Eye (tissue), 1 donor: ENCODE measurements at places on chromosomes 16 and 17.

DNA sequence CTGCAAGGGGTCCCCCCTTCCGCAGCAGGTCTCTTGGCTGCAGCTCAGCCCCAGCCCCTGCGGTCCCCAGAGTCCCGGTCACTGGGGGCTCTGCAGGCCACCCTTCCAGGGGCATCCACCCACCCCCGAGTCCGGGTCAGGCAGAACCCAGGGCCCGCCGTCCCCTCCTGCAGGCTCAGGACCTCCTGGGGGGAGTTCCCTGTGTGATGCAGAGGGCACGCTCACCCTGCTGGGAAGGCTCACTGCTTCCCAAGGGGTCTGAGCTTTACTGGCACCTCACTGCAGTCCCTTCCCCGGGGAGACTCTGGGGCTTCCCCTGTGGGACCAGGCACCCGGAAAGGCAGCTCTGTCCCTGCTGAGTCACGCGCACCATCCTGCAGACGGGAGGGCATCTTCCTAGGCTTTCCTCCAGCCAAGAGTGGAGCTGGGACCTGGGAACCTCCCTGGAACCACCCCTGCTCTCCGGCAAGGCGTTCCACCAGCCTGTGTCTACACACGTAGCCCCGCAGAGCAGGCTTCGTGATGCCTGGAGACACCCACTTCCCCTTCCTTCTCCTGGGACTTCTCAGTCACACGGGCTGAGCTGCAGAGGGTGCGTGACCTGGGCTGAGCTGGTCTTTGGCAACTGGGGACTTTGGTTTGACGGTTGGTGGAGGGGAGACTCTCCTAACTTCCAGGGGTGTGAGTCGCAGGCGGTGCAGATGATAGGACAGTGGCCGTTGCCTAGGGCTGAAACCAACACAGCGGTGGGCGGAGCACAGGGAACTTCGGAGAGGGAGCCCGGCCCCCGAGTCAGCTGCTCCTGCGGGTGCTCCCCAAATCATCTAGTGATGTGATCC, 23.4 kb downstream of the SLC25A10 start:
- DNase-seq, result no peak

DNA sequence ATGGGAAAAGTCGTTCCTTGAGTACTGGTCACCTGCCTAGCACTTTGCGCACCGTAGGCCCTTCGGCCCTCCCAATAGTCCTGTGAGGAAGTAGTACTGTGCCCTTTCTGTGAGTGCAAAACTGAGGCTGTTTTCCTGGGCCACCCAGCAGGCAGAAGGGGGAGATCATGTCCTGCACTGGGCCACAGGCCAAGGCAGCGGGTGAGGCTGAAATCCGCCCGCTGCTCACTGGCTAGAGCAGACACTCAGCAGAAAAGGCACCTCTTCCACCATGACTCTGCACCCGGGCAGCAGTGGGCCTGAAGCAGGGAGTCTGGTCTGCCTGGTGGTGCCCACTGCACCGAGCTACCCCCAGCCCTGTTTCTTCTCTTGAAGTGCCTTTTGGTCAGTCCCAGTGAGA, 20.2 kb downstream of the METTL22 start:
- DNase-seq, result no peak

GRCh38 chr17:3574231-3574630, 16.6 kb upstream of the TRPV3 start:
- no peak for DNase-seq

- peak; percentile 88 for DNase-seq
These were observed 1.1 kb upstream of the STUB1 start for GRCh38 chr16:678858-679813.

GRCh38 chr16:8239443-8239842, 350.9 kb downstream of the TMEM114 start:
- no peak for DNase-seq

- DNase-seq, result no peak
These were observed 6.9 kb upstream of the LITAF start for GRCh38 chr16:11593581-11593980.

DNA sequence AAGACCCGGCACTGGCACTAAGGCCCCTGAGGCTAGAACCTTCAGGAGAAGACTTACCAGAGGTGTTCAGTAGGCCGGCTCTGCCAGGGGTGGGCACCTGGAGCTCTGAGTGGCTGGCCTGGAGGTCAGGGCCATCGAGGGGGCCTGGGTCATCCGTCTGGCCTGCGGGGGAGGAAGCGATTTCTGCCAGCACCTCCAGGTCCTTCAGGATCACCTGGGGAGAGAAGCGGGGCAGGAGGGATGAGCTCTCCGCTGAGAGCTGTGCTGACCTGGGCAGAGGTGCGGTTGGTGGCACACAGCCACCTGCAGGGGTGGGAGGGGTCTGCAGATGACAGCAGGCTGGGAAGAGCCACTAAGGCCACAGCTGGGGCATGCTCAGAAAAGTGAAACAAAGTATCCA, 56.6 kb downstream of the VAC14 start:
- no peak for DNase-seq

- no peak for DNase-seq
These were observed 12.4 kb downstream of the CCDC47 start for GRCh38 chr17:63760771-63761539.

GRCh38 chr17:42518046-42518754, 17.8 kb upstream of the NAGLU start:
- peak; percentile 58 for DNase-seq

DNA sequence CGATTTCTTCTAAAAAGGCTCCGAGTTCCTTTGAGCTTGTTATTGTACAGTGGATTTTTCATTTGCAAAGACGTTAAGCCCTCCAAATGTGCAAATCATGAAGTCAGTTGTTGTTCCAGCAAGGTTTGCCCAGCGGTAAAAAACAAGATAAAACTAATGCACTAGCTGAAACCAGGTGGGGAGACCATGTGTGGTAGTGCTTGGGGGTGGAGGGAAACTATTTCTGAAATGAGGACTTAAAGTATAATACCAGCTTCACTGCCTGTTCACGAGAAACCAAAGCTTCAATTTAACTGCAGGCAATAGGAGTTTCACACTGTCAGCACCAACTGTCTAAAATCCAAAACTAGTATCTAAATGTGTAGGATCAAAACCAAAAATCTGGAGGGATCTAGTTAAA, 22.3 kb downstream of the SMARCE1 start:
- no peak for DNase-seq

- DNase-seq, result no peak
These were observed 212.2 kb downstream of the AATF start for GRCh38 chr17:37160944-37161343.

GRCh38 chr17:78822552-78822951, 18.1 kb downstream of the USP36 start:
- DNase-seq, result peak; percentile 12

GRCh38 chr17:10061111-10061845, 137.1 kb downstream of the GAS7 start:
- DNase-seq, result peak; percentile 86

GRCh38 chr17:48074322-48075081, 26.3 kb downstream of the NFE2L1 start:
- peak; percentile 93 for DNase-seq

DNA sequence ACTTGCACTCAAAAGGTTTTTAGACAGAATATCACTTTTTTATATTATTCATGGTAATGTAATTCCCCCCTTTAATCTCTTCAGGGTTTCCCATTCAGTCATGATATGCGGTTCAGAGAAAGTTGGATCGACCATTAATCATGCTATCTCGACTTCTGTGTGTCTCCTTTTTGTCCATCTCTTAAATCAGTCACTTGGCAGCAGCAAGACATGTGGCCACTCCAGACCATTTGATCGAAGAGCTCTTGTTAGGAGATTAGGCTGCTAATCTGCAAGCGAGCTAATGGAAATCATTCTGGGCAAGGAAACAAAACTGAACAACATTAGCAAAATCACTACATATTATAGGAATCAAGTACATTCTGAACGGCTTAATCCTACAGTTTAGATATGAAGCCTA, 449.9 kb downstream of the WWOX start:
- DNase-seq, result no peak

DNA sequence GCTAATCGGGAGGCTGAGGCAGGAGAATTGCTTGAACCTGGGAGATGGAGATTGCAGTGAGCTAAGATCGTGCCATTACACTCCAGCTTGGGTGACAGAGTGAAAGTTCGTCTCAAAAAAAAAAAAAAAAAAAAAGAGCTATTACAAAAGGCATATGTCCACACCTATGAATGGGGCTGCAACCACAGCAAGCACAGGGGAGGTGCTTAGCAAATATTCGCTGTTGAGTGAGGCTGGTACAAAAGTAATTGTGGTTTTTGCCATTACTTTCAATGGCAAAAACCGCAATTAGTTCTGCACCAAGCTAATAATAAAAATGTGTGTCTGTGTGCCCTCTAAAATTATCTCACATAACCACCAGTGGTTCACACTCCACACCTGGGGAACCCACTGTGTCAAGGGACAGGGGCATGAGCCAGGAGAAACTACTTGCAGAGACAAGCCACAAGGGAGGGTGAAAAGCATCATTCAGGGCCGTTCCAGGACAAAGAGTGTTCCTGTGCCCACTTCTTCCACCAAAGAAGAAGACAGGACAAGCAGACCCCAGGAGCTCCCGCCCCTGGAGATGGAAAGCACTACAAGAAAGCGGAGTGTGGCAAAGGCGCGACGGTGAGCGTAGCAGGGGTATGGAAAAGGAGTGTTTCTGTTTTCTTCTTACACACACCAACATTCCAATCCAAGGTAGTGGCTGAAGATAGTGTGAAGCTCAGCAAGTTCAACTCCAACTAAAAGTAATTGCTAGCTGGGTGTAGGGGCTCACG, 84.4 kb upstream of the CNEP1R1 start:
- DNase-seq, result no peak

GRCh38 chr17:49076573-49077384, 55.8 kb upstream of the B4GALNT2 start:
- DNase-seq, result no peak

DNA sequence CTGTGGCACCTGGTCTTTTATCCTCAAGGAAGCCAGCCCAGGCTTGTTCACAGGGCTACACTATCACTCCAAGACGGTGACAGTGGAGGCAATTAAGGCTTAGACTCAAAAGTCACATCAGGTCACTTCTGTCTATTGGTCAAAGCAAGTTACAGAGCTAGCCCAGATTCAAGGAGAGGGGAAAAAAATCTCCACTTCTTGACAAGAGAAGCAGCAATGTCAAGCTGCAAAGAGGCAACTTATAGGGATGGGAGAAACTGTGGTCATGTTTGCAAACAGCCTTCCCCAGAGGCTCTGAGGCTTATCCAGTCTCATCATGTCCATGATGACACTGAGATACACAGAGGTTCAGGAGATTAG, 31.6 kb downstream of the SERPINF1 start:
- DNase-seq, result peak; percentile 21

DNA sequence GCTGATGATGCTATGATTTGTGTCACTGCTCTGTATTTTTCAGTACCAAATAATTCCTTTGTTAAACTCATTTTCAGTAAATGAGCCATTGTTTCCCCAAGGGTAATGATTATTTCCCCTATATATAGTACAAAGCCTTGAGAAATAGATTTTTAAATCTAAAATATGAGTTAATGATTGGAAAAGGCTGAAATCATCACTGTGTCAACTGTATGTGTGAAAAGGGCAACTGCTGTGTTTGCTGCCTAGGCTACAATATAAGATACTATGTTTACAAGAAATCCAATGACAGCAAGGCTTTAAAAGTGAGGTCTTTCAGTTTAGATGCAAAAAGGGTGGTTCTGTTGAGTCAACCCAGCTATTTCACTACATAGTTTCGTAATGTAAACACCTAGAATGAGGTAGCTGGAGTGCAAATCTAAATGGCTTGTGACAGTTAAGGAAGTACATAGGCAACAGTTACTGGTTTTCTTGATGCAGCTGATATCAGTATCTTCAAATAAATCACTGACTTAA, 15.3 kb downstream of the NLK start:
- DNase-seq, result no peak

- peak; percentile 63 for DNase-seq
These were observed 44.4 kb downstream of the IRX3 start for GRCh38 chr16:54242199-54242598.

GRCh38 chr16:53714205-53715022, 10.5 kb downstream of the FTO start:
- DNase-seq, result peak; percentile 82

GRCh38 chr17:83119987-83120864, 40.8 kb downstream of the METRNL start:
- no peak for DNase-seq
